ENCODE measurements at places on chromosomes 1 and 21.

DNA sequence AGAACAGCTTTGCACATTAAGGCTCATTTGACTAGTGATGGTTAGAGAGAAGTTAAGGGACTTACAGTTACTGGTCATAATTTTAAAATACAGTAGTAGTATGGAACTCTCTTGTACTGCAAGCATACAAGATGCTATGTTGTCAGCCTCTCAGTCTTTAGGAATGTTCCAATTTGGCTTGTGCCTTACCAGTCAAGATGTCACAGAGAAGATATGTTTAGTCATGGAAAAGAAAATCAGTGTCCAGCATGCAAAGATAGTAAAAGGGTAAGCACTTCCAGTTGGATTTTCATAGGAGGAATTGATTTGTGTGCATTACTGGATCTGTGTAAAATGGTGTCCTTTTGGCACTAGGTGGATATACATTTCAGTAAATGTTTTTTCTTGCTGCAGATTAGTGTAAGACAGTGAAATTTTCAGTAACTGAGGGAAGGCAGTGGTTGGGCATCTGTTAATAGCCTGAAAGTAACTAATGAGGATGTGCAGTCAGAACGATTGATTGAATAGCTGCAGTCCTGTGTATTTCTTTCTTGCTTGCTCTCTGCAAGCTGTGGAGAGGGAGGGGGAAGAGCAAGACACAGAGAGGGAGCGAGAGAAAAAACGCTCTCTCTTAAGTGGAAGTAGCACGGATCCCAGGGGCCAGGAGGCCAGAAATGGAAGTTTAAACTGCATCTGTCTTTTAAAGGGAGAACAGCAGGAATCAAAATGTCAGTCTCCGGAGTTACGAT is 108.2 kb downstream of the CLEC20A start:
- DNase-seq: no peak

GRCh38 chr1:112904071-112904830 is 51.7 kb downstream of the SLC16A1 start:
- DNase-seq: no peak

DNA sequence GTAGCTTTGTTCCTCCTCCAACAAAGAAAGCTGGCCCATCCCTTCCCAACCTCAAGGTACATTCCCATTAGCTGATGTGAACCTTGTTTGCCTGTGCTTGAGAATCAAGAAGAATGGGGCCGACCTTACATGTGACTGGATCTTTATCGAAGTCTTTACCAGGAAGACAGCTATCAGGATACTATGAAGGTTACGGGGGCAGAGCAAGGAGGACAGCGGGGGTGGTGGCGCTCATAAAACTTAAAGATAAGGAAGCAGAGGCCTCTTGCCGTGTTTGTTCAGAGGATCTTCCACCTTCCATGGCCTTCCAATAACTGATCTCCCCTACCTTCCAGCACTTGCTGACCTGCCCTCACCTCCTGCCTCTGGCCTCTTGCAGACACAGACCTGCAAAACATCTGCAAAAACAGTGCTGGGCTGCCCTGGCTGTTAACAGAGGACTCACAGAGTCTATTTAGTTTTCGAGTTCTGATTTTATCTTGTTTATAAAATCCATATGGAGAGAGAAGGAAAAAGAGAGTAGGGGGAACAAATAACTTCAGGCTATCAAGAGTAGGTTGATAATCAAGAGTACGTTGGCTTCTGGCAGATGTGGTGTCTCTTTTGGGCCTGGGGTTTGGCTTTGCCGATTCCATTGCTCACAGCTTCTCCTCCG is 198.0 kb downstream of the HUNK start:
- no peak for DNase-seq

DNA sequence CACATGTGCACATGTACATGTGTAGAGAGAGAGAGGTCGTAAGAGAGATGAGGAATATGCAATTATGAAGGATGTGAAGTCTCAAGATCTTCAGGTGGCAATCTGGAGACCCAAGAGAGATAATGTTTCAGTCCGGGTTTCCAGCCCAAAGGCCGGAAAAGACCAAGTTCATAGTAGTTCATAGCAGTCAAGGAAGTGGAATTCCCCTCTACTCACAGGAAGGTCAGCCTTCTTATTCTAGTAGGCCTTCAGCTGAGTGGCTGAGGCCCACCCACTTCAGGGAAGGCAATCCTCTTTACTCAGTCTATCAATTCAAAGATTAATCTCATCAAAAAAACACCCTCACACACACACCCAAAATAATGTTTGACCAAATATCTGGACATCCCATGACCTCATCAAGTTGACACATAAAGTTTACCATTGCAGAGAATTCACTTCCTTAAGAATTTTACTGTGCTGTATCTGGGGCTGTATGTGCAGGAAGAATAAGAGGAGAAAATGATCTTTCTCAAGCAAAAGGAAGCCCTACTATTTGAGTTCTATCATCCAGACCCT is 114.6 kb downstream of the TNFSF18 start:
- DNase-seq: no peak

DNA sequence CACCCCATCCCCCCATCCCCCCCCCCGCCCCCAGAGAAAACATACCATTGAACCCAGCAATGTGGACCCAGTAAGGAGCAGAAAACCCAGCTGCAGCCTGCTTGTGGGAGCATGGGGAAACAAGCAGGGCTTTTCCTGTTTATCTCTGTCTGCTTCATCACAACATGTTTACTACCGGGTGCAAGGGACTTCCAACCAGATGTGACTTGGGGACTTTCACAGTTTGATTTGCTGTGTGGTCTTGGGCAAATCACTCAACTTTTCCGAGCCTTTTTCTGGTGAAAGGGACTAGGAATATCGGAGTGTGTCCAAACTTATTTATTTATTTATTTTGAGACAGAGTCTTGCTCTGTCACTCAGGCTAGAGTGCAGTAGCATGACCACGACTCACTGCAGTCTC is 3.2 kb downstream of the TMCC2 start:
- no peak for DNase-seq

- no peak for DNase-seq
Measured at GRCh38 chr1:229874609-229875008, 192.4 kb upstream of the GALNT2 start.

GRCh38 chr1:37814252-37814651 is 6.2 kb upstream of the YRDC start:
- no peak for DNase-seq

DNA sequence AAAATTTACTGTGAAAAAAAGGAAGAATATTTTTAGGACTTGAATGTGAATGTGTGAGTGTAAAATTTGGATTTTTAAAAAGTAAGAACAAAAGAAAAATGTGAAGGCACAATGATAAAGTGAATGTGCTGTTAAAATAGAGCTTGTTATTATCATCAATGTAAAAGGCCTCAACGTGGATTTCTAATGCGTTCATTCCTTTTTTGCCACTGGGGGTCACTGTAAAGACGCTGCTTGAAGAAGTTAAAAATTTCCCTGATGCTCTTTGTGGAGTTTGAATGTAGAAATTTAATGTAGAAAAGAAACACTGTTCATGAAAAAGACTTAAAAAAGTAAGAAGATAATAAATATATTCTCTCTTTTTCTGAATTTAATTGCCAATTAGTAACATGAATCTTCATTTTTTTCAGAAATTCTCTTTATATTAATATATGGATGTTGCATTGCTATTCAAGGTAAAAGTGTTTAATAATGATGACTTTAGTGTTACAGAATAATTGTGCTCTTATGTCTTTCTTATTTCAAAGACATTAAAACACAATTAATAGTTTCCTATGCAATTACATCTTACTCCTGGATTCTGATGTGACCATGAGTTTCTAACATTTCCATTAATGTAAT is 161.5 kb downstream of the DNM3 start:
- DNase-seq: no peak

DNA sequence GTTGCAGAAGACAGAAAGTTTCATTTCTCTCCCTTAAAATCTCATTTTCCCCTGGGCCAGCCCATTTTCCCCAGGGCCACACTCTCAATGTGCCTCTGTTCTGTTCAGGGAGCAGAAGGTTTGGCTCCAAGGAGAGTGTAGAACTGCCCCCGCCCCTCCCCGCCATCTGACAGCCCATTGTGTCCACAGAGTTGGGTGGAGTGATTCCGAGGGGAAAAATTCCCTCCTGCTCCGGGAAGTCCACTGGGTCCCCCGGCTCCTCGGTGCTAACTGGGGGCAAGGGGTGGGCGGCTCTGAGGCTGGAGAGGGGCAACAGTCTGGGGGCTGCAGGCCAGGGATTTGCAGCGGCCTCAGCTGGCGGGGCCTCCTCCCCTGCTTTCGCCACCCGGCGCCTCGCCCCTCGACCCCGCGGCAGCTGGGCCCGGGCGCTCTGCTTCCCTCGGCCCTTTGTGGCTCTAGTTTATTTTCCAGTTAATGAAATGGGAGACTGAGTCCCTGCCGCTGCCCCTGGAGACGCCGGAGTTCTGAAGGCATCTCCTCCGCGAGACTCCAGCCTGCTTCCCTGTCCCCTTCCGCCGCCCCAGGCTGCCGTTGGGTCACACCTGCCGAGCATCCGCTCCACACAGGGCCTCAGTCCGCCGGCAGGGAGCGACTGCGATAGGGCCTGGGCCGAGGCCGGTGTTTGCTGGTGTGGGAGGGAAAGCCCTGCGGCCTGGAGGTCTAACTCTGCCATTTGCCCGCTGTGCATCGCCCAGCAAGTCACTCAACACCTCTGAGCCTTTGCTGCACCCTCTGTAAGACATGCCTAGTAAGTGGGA is 14.7 kb upstream of the KIRREL1 start:
- DNase-seq: no peak

DNA sequence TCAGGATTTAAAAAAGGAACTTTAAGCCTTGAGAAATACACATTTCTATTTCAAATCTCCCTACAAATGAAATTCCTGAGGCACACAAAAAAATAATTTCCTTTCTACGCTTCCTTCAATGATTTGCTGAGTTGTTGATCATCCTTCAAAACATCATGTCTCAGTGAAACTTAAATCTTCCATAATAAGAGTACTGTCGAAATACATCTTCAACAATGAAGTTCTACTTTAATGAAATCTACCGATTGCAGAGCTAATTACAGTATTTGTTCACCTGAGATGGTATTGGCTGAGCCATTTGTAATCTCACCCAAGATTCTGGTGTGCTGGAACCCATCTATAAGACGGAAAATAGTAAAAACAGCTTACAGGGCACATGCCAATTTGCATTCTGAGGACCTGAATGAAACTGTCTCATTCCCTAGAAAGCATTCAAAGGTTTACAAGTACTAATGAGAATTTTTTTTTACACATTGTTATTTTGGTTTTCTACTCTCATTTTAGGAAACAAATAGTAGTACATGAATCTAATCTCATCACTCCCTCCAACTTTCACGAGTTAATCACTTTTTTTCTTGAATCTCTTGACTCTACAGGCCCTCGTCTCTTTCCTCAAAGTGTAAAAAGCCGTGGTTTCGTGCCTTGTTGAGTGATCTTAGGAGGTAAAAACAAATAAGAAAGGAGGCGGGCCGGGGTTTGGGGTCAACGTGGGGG is 1.1 kb downstream of the CHML start:
- DNase-seq: no peak

- DNase-seq: no peak
Measured at GRCh38 chr1:27778056-27778455, 5.0 kb downstream of the STX12 start.

- no peak for DNase-seq
Measured at GRCh38 chr21:26715878-26716506, 129.2 kb downstream of the ADAMTS1 start.

DNA sequence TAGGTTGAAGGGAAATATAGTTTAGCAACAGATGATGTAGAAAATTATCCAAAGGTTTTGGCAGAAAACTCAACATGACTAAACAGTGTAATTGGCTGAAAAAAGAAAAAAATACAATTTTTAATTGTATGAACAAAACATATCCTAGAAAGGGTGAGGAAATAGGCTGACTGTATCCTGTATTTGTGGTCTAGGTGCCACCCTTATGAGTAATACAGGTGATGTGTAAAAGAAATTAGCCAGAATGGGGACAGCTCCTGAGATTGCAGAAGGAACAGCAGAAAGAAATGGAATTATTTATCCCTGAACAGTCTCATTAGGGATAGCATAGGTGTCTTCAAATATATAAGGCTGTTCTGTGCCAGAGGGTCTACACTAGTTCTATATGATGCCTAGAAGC is 24.6 kb downstream of the DNASE2B start:
- DNase-seq: no peak

GRCh38 chr1:104072915-104073371 is 323.2 kb downstream of the AMY1C start:
- DNase-seq: no peak

DNA sequence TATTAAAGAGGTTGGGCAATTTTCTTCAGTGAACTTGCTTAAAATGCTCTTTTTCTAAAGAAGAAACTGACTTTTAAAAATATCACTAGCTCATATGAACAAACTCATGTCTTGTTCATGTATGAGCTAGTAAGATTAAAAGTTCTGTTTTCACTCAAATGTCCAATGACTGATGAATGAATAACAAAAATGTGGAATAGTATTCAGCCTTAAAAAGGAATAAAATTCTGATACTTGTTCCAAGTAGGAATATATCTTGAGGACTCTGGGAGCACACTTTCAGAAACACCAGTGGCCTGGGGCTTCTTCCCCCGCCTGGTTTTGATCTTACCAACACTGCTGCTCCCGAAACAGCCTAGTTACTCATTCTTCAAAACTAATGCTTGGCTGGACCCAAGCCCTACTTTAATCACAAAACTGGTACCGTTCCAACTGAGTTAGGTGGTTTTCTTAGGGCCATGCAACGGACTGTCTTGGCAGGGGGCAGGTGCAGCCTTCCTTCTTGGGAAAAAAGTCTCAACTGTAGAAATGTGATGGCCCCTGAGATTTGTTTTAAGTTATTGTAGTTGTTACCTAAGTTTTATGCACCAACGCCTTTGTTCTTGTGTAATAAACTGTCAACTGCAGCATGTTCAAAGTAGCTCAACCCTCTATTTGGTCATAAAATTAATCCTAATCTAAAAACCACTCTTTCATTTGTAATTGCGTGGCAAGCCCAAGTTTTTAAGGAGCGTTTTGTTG is 116.0 kb downstream of the ETS2 start:
- DNase-seq: no peak

DNA sequence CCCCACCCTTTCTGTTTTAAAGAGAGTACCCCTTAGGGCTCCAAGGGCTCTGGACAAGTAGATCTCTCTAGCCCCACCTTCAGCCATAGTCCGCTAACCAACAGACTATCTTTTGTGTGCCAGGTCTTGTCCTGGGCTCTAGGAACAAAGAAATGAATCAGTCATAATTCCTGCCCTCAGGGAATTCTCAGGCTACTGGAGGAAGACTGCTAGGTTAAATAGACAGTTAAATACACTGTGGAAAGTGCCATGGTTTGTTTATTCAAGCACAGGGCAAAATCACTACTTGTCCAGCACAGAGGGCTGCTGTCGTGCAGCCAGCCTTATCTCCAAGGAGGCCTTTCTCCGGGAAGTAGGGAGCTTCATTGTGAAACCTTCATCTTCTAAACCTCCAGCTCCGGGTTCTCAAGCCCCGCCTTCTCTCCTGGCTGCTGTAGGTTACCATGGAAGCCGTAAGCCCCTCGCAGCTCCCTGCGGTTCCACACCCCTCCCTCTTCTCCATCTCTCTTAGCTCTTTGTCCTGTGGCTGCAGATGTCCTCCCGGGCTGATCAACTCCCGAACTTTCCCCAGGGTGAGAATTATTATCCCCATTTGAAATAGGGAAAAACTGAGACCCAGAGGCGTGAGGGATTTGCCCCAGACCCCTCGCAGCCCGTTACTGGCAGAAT is 29.8 kb downstream of the SHISAL2A start:
- DNase-seq: no peak

GRCh38 chr1:83905315-83905907 is 93.5 kb downstream of the TTLL7 start:
- no peak for DNase-seq
